ENCODE measurements at places on chromosomes 16 and 17.

DNA sequence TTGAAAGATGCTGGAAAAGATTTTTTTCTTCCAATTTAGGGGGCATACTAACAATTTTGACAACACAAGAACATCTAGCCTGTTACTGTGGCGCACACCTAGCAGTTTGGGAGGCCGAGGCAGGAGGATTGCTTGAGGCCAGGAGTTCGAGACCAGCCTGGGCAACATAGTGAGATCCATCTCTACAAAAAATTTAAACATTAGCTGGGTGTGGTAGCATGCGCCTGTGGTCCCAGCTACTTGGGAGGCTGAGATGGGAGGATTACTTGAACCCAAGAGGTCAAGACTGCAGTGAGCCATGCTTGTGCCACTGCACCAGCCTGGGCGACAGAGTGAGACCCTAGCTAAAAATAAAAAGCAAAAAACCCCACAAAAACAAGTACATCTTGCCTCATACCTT lies 168.8 kb downstream of the TANC2 start:
- no peak for DNase-seq

DNA sequence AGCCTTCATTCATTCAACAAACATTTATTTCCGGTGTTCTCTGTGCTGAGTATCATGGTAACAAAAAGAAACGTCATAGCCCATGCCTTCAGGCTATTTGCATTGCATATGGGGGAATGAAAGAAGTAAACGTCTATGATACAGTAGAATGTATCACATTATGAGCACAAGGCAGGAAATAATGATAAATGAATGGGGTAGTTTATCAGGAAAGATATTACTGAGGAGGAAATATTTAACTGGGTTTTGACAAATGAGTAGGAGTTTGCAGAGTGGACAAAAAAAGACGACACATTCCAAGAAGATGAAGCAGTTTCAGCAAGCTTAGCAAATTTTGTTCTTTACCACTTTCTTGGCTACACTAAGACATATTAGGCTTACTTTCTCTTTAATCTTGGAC lies 1.3 kb upstream of the KRTAP4-7 start:
- no peak for DNase-seq

DNA sequence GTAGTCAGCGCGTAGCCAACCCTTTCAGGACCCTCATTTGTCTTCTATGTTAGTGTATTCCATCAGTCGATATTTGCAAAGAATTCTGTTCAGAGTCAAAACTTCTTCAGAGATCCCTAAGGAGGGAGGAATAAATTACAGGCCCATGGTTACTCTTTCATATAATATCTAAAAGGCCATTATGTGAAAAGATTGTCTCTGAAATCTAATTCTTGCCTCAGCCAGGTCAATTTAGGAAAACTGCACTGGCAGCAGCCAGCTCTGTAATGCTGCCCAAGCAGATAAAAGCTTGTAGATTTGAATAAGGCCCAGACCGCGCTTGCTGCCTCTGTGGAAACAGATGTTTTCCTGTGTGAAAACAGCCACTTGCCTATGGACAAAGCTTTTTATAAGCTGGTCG lies 379.8 kb downstream of the CNTNAP4 start:
- DNase-seq, result no peak

- DNase-seq, result no peak
These were observed 1.6 kb downstream of the HIC1 start for GRCh38 chr17:2056206-2057174.

- no peak for DNase-seq
These were observed 119.6 kb downstream of the CA4 start for GRCh38 chr17:60269417-60269816.

GRCh38 chr17:60653569-60653968 lies 24.1 kb upstream of the BCAS3 start:
- DNase-seq, result no peak

GRCh38 chr17:55090079-55090492 lies 121.5 kb downstream of the STXBP4 start:
- no peak for DNase-seq

DNA sequence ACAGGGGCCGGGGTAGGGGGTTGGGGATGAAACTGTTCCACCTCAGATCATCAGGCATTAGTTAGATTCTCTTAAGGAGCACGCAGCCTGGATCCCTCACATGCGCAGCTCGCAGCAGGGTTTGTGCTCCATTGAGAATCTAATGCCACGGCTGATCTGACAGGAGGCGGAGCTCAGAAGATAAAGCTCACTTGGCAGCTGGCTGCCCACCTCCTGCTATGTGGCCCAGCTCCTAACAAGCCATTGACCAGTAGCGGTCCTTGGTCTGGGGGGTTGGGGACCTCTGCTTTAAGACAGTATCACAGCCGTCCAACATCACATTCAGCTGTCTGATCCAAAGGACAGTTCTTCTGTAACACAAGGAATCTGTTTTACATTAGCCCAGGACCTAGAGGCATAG lies 62.5 kb downstream of the SLC39A11 start:
- DNase-seq, result no peak

GRCh38 chr16:50635505-50636392 lies 45.4 kb downstream of the SNX20 start:
- DNase-seq, result no peak

GRCh38 chr17:46869975-46870803 lies 18.8 kb downstream of the WNT9B start:
- no peak for DNase-seq

DNA sequence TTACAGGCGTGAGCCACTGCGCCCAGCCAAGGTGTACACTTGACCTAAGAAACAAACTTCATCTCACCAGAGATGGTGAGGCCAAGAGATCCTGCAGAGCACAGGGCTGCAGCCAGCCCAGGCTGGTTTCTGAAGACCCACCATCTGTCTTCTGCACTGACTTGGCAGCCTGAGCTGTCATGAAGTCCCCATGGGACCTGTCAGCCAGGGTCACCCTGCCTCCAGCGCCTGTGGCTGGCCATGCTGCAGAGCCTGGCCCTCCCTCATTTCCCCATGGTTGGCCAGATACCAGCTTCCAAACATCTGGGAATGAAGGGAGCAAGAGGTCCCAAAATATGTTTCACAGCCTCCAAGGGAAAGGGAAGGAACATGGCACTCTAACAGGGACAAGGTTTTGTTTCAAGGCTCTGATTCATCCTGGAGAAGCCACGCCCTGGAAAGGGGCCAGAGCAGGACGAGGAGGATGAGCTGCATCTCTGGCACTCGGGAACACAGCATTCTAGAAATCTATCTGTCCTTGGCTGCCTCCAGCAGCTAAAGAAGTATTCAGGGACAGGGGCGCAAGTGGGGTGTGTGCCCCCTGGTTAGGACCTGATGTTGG lies 45.3 kb downstream of the DDX19A start:
- no peak for DNase-seq

- DNase-seq, result no peak
These were observed 129.6 kb downstream of the CMIP start for GRCh38 chr16:81574168-81574567.

DNA sequence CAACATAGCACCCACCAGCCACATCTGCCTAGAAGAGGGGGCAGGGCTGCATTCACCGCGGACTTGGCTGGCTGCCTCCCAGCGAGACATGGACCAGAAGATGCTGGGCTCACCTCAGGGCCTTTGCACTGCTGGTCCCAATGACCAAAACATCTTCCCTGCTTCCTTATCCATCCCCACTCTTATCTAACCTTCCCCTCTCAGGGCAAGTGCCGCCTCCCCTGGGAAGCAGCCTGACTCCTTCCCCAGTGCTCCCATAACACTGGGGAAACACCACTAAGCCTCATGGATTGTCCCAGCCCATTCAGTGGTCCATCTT lies 5.7 kb downstream of the TMC6 start:
- no peak for DNase-seq

DNA sequence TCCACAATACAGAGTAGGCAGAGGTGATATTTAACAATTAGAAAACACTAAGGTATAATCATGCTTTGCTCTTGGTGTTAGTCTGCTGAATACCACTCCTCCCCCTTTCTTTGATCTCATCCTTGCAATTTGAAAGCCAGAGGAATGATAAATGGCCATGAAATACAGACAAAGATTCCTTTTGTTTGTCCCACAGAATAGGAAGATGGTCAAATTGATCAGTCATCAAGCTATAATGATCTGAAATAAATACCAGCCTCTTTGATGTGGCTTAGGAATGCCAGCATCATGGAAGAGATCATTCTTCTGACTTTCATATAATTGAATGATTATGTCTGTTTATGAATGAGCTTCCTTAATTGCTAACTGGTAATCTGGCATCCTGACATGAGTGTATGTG lies 1541.7 kb upstream of the CDH8 start:
- no peak for DNase-seq

DNA sequence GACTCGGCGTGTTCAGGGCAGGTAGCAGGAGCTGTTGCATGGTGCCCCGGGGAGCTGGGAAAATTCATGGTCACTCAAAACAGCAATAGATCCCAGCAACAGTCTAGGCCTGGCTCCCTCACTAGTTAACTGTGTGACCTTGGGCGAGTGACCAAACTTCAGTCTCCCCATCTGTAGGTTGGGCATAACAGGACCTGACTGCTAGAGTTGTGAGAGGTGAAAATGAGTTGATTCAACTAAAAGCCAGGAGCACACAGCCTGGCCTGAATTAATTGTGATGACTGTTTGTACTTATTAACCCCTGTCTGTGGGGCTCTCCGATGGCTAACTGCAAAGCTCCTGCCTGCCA lies 306.9 kb downstream of the SOX9 start:
- DNase-seq, result no peak

DNA sequence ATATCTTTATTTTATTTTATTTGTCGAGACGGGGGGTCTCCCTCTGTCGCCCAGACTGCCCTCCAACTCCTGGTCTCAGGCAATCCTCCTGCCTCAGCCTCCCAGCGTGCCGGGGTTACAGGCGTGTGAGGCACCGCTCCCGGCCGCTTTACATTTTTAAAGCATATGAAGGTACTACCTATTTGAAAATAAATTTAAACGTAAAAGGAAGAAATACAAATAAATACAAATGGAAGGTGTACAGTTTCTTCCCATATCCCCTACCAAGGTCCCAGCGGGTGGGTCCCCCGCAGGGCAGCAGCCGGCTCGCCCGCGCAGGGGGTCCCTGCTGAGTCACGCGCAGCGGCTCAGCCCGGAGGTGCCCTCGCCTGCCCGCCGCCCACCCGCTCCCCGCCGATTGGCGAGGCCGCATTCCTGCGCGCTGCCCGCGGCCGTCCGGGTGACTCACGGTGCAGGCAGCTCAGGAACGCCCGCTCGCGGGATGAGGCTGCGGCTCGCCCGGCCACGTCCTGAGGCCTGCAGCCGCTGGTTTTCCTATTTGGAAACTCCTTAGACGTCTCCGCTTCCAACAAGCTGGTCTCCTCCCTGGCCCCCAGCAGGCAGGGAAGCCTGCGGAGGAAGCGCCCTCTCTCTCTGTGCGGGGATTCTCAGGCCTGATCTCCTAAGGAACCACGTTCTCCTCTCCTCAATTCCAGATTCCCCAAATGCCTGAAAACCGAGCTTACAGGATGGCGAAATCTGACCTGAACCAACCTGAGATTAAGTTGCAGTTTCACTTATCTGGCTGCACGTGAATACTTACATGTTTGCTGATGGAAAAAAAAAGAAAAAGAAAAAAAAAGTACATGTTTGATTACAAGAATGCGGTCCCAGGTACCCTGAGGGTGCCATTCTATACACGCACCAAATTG lies 54.8 kb upstream of the MAP3K14 start:
- DNase-seq, result no peak

DNA sequence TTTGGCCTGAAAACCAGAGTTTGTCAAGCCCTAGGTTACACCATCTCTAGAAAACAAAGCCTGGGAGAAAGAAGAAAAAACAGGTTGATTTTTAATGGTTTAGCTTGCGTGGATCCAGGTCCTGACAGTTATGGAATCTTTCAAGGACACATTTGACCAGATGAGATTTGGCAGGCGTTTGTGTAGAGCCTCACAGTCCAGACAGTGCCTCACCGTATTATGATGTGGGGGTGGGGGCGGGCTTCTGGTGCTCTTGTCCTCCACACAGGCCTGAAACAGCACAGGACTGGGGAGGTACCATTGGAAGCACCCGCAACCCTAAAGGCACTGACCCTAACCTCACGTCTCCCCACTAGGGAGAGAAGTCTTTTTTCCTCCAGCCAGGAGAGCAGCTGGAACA lies 19.6 kb downstream of the MVP start:
- DNase-seq, result no peak

GRCh38 chr16:27892879-27893278 lies 170.6 kb downstream of the GSG1L start:
- no peak for DNase-seq

DNA sequence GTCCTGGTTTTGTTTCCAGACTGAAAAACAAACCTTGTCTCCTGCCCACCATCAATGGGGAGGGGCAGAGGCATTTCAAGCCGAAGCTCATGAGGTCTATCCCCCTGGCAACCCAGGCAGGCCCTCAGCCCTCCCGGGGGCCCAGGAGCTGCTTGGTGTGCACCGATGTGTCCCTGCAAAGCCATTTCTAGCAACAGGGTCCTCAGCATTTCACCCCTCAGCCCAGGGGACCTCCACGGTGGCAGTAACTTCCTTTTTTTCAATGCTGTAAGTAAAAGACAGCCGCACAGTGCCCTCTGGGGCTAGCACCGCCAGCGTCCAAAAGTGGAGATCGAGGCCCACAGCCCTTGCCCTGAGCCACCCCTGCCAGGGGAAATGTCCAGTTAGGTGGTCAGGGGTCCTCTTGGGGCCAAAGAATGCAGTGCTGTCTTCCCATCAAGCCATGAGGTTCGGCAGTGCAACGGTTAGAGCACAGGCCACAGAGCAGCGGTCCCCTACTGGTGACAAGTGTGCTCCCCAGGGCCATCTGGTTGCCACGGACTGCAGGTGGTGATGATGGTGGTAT lies 79.9 kb downstream of the LITAF start:
- DNase-seq, result no peak

DNA sequence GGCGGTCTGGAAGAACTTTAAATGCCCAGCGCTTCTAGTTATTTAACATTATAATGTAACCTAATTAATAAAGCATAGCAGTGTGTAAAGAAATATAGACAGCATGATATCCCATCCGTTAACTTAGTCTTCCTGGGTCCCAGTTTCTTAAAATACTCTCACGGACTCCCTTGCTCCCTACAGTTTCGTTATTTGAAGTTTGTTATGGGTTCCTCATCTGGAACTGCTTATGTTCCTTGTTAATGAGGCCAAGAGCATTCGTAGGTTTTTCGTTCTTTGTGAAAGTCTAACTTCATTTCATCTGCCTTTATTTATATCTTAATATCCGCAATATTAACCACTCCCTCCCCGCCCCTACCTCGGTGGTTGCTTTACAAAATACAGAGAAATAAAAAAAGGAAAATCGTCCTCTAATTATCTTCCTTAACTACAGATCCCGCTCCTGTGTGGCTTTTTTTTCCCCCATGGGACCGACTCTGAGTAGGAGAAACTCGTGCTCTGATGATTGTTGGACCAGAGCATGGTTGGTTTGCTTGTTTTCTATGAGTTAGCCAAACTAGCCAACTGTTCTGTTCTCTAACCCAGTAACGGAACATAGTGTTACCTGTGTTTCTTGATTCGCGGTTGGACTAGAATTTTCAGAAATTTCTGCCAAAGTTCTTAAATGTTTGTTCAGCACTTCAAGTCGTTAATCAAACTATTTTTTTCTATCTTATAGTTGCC lies 863 bp downstream of the ADPRM start:
- DNase-seq, result no peak

- no peak for DNase-seq
These were observed 221.1 kb downstream of the FTO start for GRCh38 chr16:53925107-53925410.
